Activated B cell treated with CpG ODN at 0.5 μM for 24 hours (primary cell): ENCODE measurements at places on chromosomes 12 and 14. TPM values are rescaled to one million over a fixed set of nuclear protein-coding genes. Genes with fewer than 3 reads are reported as not detected.

DNA sequence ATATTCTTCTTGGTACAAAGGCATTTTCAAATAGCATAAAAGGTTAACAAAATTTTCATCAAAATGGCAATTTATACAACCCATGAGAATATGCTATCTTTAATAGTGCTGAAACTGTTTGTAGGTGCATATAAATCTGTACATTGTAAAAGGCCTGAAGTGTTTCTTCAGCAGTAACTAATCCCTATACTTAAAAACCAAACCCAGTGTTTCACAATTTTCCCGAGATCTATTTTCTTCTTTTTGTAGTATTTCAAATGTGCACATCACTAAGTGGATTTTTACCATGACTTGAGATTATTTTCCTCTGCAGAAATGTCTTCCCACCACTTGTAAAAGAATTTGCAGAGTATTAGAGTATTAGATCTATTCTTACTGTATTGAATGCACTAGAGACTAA is 76.5 kb downstream of the FERMT2 start:
- H3K4me3 ChIP-seq, result no peak overlapping the region
- H3K27ac ChIP-seq, result no peak overlapping the region
- no peaks in the 10 kb centered on the region for H3K4me1 ChIP-seq
- DNase-seq, result no peak

- no peaks in the 10 kb centered on the region for H3K4me1 ChIP-seq
- no peak overlapping the region for H3K27ac ChIP-seq
- no peak overlapping the region for H3K4me3 ChIP-seq
- H3K27me3 ChIP-seq, result no peaks in the 10 kb centered on the region
- H3K36me3 ChIP-seq, result no peaks in the 10 kb centered on the region
Measured at GRCh38 chr14:46861753-46862152, 210.2 kb upstream of the RPL10L start.

Gene SENP1
- 42.8 and 43.2 TPM in 2 replicates for total RNA-seq

Gene P2RX2
- total RNA-seq, result not detected in 2 replicates

DNA sequence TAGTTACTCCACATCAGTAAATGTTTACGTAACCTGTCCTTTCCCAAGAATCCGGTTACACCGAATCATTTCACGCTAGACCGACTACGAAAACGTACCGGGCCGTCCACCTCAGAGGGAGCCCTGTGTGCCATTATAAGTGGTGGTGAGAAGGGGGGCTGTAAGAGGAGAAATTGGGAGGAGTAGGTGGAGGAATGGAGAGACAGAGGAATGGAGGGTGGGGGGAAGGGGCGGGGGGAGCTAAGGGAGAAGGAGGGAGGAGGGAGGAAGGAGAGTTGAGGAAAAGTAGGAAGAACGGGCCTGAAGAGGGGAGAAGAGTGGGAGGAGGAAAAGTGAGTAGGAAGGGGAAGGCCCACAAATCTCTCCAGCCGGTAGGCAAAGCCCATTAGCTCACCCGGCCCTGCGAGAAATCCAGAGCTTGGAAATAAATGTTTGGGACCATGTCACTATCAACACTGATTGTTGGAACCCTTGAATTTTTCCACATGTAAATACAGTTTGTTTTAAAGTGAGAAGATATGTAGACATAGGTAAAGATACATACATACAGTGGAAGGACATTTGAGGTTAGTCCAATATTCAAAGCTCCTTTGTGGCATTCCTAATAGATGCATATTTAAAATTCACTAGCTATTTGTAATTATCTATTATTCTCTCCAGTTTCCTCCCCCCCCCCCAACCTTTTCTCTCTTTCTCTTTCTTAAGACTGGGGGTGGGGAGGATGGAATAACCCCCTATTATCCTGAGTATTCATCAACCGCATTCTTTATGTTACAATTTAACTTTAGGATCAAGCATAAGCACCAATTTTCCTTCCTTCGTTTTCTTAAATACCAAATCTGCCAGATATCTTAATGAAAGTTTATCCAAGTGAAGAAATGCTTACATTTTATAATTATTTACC is 2.1 kb upstream of the FOXG1 start:
- no peak for DNase-seq
- peaks cover 4% of the 10 kb centered on the region for H3K36me3 ChIP-seq
- H3K4me1 ChIP-seq, result peaks cover 12% of the 10 kb centered on the region
- H3K27ac ChIP-seq, result no peak overlapping the region
- no peak overlapping the region for H3K4me3 ChIP-seq

Gene MEG3
- not detected in 2 replicates for total RNA-seq

- no peak overlapping the region for H3K4me3 ChIP-seq
- H3K27ac ChIP-seq, result no peak overlapping the region
- no peaks in the 10 kb centered on the region for H3K36me3 ChIP-seq
Measured at GRCh38 chr14:104956290-104956890, 21.8 kb downstream of the AHNAK2 start.

DNA sequence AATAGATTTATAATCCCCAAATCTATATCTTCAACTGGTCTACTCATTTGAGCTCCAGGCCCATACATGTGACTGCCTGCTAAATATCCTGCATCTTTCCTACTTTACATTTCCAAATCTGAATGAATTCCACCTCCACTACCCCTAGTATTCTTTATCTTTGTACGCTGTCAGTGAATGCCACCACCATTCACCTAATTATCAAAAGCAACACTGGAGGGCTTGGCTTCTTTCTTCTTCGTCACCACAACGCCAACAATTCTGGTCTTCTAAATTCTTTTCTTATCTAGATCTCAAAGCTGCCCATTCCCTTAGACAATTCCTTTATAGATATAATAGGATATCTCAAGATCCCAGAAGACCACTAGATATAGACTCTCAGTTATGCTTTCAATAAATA is 47.1 kb upstream of the ADAMTS20 start:
- no peaks in the 10 kb centered on the region for H3K27me3 ChIP-seq
- no peak for DNase-seq
- no peaks in the 10 kb centered on the region for H3K36me3 ChIP-seq
- H3K4me1 ChIP-seq, result no peaks in the 10 kb centered on the region
- no peak overlapping the region for H3K4me3 ChIP-seq

Gene ADGRD1
- 0.46 and 0.47 TPM in 2 replicates for total RNA-seq

DNA sequence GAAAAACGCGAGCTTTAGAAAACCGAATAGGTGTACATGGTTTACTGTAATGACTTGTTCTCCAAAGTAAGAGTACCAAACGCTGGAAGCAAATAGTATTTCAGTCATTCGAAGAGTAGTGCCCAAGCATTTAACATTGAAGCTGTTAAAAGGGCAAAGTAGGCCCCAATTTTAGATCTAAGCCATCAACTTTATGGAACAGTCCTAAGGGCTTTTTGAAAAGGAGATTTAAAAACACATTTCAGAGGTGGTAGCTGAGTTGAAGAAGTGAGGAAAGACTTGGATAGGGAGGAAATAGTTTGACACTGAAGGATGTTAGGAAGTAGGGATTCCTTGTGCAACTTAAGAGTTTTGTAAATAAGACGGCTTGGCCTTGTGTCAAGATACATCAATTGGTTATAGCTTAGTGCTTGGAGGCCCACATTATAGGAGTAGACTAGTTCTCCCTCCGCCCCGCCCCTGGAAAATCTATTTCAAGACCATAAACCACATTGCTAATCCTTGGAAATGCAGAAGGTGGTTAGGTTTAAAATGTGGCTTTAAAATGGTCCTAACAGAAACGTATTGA is 783 bp upstream of the TUBA1B start:
- peak overlapping the region; percentile 89 for H3K4me3 ChIP-seq
- peak overlapping the region; percentile 97 for H3K27ac ChIP-seq
- H3K36me3 ChIP-seq, result peaks cover 39% of the 10 kb centered on the region
- no peak for DNase-seq

- no peak overlapping the region for H3K27ac ChIP-seq
- H3K4me3 ChIP-seq, result no peak overlapping the region
- no peaks in the 10 kb centered on the region for H3K4me1 ChIP-seq
- no peaks in the 10 kb centered on the region for H3K36me3 ChIP-seq
- no peaks in the 10 kb centered on the region for H3K27me3 ChIP-seq
Measured at GRCh38 chr12:119183942-119184695, 5.4 kb downstream of the HSPB8 start.

- no peaks in the 10 kb centered on the region for H3K27me3 ChIP-seq
- peak; percentile 77 for DNase-seq
- H3K27ac ChIP-seq, result peak overlapping the region; percentile 84
- peaks cover 13% of the 10 kb centered on the region for H3K36me3 ChIP-seq
- peak overlapping the region; percentile 90 for H3K4me3 ChIP-seq
- peaks cover 74% of the 10 kb centered on the region for H3K4me1 ChIP-seq
Measured at GRCh38 chr12:110582276-110583136, 612 bp downstream of the PPTC7 start.

DNA sequence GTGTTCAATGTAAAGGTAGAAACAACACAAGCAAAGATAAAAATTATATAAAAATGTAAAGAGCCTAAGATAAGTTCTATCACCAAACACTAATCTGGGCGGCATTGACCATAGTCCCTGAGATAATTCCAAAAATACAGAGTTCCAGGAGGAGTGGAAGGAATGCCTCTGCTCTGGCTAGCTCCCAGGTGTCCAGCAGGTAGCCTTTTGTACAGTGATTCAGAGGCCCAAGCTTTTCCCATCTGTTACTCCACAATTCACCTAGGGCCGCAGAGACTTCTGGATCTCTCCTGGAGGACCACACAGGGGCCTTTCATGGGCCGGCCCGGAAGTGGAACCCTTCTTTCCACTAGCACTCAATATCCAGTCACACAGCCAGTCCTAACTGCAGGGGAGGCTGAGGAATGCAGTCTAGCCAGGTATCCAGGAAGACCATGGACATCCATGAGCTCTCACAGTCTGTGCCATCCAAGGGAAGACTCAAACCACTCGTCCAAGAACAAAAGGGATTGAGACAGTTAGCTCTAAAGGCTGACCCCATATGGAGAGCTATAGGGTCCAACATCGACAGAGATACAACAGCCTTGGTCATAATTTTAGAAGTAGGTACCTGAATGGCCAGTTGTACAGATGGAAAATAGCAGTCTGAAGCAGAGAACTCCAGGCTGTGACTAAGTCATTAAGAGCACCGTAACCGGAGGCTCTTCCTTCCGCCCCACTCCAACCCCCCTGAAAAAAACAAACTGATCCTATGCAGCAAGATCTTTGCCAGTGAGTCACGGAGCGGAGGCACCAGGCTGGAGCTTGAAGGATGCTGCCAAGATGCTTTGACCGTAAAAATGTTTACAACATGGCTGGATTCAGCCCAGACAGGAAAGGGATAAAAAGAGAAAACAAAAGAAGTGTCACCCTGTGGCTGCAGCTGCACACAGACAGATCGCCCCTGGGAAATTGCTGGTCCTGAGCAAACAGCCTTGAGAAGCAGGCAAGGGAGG is 204.8 kb downstream of the NUAK1 start:
- no peak for DNase-seq
- H3K27ac ChIP-seq, result no peak overlapping the region
- no peaks in the 10 kb centered on the region for H3K27me3 ChIP-seq

- H3K4me1 ChIP-seq, result peaks cover 3% of the 10 kb centered on the region
- no peaks in the 10 kb centered on the region for H3K36me3 ChIP-seq
- DNase-seq, result no peak
- no peak overlapping the region for H3K4me3 ChIP-seq
- no peaks in the 10 kb centered on the region for H3K27me3 ChIP-seq
Measured at GRCh38 chr12:46438719-46439319, 66.2 kb upstream of the SLC38A2 start.

Gene PAPLN
- 0.42 and 0.46 TPM in 2 replicates for total RNA-seq

- peak within 1 kb of the TSS; percentile 27 for H3K27ac ChIP-seq
- H3K27me3 ChIP-seq, result peaks cover 12% of the 10 kb centered on the region
- no peak for DNase-seq
- H3K4me3 ChIP-seq, result no peak within 1 kb of the TSS
- peaks cover 21% of the 10 kb centered on the region for H3K4me1 ChIP-seq
Measured at GRCh38 chr14:21100931-21101330, at the start of gene TMEM253. Gene TMEM253 (plus strand): TSS chr14:21101066. CDS start chr14:21101344, 278 bp downstream.

DNA sequence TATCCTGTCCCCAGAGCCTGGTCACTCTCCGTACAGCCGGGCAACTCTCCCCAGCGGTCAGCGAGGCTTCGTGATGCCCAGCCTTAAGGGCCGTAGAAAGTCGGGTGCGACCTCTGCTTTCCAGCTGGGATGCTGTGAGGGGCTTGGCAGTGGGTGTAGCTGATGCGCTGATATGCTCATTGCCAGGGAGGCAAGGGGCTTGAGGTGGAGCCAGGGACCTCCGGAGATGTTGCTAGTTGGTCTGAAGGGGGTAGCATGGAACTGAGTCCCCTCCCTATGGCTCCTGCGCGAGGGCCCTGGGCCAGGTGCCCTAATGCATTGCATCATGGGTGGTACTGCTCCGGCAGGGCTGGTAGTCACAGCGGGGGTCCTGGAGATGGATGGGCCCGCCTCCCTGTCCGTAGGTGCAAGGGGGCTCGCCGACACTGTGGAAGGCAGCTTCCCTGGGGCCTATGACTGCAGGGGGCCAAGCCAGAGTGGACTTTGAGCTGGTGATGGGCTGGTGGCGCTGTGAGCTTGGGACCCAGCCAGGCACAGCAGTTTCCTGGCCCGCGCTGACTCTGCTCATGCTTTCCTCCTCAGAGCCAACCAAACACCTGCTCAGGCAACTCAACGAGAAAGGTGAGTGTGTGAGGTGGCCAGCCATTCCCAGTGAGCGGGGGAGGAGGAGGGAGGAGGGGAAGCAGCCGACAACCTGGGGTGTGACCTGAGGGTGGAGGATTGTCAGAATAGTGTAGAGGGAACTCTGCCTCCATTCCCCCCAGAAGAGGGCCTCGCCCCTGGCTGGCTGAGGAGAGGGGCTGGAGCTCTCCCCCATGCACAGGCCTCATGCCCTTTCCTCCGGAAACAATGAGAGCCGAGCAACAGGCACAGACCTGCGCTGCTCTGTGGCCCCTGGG is 32.3 kb downstream of the PLEKHG3 start:
- no peaks in the 10 kb centered on the region for H3K4me1 ChIP-seq
- no peak overlapping the region for H3K27ac ChIP-seq
- DNase-seq, result no peak
- no peaks in the 10 kb centered on the region for H3K36me3 ChIP-seq
- no peak overlapping the region for H3K4me3 ChIP-seq
